ENCODE measurements at places on chromosomes 11 and 22. TPM values are rescaled to one million over a fixed set of nuclear protein-coding genes. Genes with fewer than 3 reads are reported as not detected.

GRCh38 chr11:5284637-5285036, 14.9 kb upstream of the HBE1 start:
- no peak for DNase-seq

- DNase-seq, result no peak
These were observed 3.2 kb downstream of the DERL3 start for GRCh38 chr22:23835484-23836144.

DNA sequence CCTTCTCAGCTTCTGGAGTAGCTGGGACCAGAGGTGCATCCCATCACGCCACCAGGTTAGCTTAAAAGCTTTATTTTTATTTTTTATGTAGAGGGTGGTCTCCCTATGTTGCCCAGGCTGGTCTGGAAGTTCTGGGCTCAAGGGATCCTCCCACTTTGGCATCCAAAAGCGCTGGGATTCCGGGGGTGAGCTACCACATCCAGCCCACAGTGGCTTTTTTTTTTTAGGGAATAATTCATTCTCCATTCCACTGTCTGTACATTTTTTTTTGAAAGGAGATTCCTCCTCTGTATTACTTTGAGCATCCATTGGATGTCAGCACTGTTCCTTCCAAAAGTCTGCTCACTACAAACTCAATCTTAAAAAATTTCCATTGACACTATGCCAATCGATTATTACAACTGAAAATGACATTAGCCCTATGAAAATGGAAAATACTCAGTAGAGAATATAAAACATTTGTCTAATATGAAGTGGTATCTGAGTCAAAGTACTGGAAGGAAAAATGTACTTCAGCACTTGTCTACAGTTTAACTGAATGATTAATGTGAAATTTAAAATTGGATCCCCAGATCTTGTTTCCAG, 1.3 kb upstream of the LPXN start:
- DNase-seq, result no peak

DNA sequence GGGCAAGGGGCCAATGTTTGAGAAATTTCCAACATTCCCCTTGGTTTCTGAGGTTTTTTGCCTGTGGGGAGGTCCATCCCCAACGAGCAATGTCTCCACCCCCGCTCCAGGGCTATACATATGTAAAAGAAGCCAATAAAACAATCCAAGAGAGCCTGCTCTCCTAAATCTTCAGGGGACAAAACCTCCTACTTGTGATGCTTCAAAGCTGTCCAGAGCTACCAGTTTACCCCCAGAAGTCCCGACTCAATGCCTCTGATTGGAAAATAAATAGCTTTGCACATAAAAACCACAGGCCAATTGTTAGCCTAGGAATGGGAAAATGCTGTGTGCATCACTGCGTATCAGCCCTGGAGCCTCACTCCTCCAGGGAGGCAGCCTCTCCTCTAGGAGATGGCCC, 66.0 kb upstream of the PAX6 start:
- DNase-seq, result no peak

The NTM gene
- total RNA-seq, result 27.8 TPM

The KCNJ4 gene
- not detected for total RNA-seq

The FOLH1 gene
- 9.1 TPM for total RNA-seq

The CNIH2 gene
- total RNA-seq, result 1.1 TPM

The TRIM48 gene
- total RNA-seq, result not detected

Measured in urinary bladder (tissue), 4 donors.